Motor neuron (in vitro differentiated cells): ENCODE measurements at places on chromosomes 1 and 21.

- ATAC-seq = peak; percentile 23
These were observed 10.3 kb downstream of the CPLANE2 start for GRCh38 chr1:16226490-16227179.

GRCh38 chr1:83882906-83883305, 116.0 kb downstream of the TTLL7 start:
- peak; percentile 53 for ATAC-seq

GRCh38 chr1:9402256-9402616, 109.5 kb downstream of the SPSB1 start:
- no peak for ATAC-seq

DNA sequence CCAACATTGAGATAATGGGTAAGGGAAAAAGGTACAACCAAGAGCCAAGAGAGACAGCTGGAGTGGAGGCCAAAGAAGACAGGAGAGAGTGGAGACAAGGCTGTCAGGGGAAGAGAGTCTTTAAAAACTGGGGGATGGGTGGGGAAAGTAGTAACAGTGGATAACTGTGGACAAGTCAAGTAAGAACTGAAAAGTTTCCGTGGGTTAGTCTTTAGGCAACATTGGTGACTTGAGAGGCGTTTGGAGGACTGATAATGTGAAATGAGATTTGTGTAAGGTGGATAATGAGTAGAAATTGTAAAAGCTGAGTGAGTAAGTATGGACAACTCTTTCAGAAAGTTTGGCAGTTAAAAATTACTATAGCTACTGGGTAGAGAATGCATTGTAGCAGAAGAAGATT, 10.4 kb downstream of the PPP2R5A start:
- ATAC-seq = no peak

DNA sequence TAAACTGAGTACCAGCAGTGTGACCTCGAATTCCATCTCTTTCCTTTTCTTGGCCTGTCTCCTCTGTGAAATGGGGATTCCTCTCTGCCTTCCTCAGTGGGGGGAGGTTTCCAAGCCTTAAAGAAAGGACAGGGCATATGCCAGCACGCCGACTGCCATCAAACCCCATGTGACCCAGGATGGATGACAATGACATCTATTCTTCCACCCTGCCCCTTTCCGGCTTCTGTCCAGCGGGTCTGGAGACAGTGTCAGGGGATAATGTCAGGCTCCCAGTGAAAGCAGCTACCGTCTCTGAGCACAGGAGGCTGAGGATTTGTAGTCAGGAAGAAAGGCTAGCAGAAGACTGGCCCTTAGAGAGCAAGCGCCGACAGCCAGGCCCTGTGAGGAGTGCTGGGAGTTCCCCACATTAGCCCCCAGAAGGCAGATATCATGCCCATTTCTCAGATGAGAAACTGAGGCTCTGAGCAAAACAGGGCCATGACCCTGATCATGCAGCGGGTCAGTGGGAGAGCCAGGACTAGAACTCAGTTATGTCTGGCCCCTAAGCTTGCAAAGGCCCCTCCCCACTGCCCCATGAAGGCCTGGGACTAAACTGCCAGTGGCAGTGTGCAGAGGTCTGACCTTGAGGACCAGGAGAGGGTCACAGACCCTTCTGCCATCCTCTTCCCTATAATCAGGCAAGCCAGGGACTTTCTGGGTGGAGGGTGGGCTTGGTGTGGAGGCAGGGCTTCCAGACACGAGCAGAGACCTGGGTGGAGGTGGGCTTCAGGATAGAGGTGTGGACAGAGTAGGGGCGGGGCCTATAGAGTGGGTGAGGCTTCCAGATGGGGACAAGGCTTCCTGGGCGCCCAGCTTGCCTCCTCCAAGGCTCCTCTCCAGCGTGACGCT, 30.1 kb downstream of the CDCA8 start:
- peak; percentile 19 for ATAC-seq

DNA sequence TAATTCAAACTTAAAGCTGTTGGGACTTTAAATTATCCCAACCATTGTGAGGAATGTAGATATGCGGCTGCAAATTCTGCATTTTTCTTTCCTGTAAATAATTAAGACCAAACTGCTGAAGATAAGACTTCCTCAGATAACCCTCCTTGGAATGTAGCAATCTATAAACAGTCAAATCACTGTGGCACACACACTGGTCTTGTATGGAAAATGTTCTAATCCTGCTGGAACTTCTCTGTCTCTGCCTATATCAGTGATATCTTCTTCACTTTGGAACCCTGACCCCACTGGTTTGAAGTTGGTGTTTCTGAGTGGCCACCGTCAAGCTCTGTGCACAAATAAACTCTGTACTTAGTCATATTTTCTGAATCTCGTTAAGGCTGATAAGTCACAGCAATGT, 32.9 kb downstream of the HSF2BP start:
- ATAC-seq = no peak

GRCh38 chr21:37425001-37425400, 58.4 kb downstream of the DYRK1A start:
- ATAC-seq = no peak

DNA sequence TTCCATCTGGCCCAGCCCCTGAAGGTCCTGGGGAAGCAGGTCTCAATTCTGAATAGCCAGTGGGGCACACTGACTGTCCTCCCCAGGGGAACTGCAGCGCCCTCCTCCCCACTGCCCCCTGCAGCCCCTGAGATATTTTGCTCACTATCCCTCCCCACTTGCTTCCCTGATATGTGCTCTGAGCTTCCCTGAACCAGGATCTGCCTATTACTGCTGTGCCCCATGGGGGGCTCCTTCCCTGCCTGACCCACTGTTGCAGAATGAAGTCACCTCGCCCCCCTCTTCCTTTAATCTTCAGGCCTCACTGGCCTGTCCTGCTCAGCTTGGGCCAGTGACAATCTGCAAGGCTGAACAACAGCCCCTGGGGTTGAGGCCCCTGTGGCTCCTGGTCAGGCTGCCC, 89.8 kb downstream of the PTPRU start:
- no peak for ATAC-seq

GRCh38 chr1:47935163-47935562, 62.0 kb downstream of the TRABD2B start:
- ATAC-seq = no peak

DNA sequence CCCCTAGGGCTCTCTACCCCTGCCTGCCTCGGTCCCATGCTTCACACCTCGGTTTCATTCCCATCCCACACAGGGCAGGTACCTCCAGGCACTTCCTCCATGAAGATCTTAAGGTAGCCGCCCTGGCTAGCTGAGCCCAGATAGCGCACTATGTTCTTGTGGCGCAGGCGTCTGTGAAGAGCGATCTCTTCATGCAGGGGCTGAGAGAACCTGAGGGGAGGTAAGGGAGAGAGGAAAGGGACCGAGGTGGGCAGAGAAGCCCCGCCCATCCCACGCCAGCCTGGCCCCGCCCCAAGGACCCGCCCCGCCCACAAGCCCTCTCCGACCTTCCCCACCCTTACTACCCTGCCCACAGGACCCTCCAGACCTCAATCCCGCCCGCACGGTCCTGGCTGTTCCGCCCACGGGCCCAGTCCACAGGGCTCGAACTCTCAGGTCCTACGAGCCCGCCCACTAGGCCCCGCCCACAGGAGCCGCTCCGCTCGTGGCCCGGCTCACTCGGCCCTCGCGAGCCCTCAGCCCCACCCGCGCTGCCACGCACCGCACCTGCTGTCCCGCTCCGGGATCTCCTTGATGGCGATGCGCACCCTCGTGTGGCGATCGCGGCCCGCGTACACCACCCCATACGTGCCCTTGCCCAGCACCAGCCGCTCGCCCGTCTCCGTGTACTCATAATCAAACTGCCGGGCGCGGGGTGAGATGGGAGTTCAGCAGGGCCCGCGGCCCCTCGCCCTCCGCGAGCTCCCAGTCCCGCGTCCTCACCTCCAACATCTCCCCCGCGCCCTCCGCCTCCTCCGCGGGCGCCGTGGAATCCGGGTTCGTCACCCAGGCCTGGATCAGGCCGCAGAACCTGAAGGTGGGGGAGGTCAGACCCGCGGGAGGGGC, 6.4 kb downstream of the MAP3K6 start:
- peak; percentile 24 for ATAC-seq

- ATAC-seq = no peak
These were observed 41.1 kb upstream of the RUNX3 start for GRCh38 chr1:24970926-24971875.

DNA sequence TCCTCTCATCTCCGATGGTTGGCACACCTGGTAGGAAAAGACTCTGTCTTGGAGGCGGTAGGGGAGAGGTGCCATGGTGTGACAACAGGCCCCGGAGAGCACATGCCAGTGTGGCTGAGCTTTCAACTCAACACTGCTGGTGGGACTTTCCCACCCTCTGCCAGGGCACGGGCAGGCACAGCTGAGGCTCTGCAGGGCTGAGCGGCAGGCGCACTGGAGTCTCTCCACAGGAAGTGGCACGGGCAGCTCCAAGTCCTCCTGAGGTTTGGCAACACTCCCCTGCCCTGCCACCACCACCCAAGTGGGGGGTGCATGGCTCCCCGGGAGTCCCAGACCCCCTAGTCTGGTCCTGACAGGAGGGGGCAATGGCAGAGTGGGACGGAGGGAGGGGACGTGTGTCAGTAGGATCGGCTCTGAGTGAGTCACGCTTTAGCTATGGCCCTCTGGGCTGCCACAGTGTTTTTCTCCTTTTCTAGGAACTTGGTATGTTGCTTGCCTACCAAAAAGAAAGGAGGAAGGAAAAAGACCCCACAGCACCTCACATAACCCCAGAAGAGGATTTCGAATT, 27.3 kb upstream of the EVA1B start:
- no peak for ATAC-seq
